Hepatocyte (in vitro differentiated cells): ENCODE measurements at places on chromosomes 11 and 22.
A peak's percentile ranks its signal among the peaks of the same experiment; 100 is the strongest.

- peak; percentile 81 for DNase-seq
Measured at GRCh38 chr11:66022401-66023185, 3.7 kb downstream of the CATSPER1 start.

- no peak for DNase-seq
Measured at GRCh38 chr11:9259981-9260837, 4.9 kb downstream of the DENND5A start.

GRCh38 chr11:35623621-35624168 lies 5.4 kb downstream of the FJX1 start:
- DNase-seq = peak; percentile 39

- DNase-seq = no peak
Measured at GRCh38 chr11:63553759-63554158, 9.4 kb downstream of the PLAAT2 start.

GRCh38 chr11:47512701-47513100 lies 40.2 kb downstream of the CELF1 start:
- peak; percentile 23 for DNase-seq
